GM13976 (cell line): ENCODE measurements at places on chromosomes 3 and 15.

GRCh38 chr3:11001020-11001657 lies 8.6 kb downstream of the SLC6A1 start:
- no peak for DNase-seq

GRCh38 chr3:152197937-152198336 lies 70.8 kb upstream of the MBNL1 start:
- DNase-seq = no peak

DNA sequence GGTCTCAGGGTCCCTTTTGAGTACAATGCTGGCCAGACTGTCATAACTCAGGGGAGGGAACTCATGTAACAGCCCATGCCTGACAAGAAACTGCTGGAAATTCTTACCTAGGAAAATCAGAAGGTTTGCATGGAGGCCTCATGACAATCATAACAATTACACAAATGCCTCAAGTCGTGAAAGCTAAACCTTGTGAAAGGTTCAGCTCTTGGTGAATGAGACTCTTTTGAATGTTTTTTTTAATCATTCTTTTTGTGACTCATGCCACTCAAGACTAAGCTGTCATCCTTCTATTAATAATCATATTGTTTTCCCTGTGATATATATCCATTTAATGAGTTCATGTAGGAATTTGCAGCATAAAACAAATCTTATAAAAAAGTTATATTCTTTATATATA lies 61.4 kb upstream of the LEKR1 start:
- no peak for DNase-seq

GRCh38 chr15:74397239-74398068 lies 30.0 kb upstream of the CYP11A1 start:
- no peak for DNase-seq

- no peak for DNase-seq
Observed at GRCh38 chr3:40366203-40367162, 20.5 kb upstream of the ENTPD3 start.

- DNase-seq = no peak
Observed at GRCh38 chr3:52188556-52188955, 9.4 kb upstream of the ALAS1 start.

- no peak for DNase-seq
Observed at GRCh38 chr15:57598346-57598745, 6.6 kb downstream of the MYZAP start.

GRCh38 chr3:189786479-189787064 lies 155.4 kb downstream of the TP63 start:
- DNase-seq = no peak

DNA sequence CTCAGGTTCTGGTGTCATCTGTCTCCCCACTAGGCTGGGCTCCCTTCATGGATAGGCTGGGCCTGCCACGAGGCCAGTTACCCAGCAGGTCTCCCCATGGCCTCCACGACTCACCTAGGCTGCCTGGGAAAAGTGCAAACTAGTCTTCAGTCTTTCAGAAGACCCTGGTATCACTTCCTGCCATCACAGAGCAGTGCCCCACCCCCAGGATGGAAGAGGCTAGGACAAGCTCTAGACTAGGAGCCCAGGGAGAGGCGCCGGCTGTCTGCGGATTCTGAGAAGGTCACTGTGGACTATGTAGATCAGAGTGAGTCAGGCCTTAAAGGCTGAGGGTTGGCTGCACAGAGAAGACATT lies 63.7 kb downstream of the CORO2B start:
- no peak for DNase-seq

DNA sequence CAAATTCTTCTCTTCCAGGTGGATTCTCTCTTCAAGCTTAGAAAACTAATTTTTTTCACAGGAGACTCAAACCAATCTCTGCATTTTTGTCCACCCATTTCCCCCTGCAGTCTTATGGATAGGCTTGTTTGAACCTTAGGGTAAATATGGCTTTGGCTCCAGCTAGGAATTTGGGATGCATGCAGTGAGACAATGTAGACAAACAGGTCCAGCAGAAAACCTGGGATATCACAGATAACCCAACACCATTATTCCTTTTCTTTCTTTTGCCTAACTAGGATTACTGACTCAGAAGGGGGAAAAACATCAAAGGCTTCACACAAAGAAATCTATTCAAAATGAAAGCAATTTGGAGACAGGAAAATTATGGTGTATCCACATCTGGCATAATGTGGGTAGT lies 11.2 kb upstream of the SEMA5B start:
- DNase-seq = no peak

GRCh38 chr15:66877477-66878271 lies 175.6 kb downstream of the SMAD6 start:
- DNase-seq = no peak

- no peak for DNase-seq
Observed at GRCh38 chr3:186440891-186441290, 78.9 kb upstream of the DGKG start.

- DNase-seq = no peak
Observed at GRCh38 chr15:62906627-62907026, 135.9 kb upstream of the TPM1 start.

DNA sequence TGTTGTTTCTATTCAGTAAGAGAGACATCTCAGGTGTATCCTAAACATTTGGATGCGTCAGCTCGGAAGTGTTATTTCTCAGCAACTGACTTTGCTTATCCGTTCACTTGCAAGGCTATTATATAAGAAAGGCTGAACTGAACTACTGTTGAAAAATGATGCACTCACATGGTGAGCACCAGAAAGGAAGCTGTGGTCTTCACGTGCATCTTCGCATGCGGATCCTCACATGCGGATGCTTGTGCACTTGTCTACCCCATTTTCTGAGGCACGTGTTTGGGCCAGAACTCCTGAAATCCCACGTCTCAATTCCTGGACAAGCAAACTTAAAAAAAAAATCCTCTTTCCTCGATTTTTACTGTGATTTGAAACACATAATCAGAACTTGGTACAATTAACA lies 63.2 kb downstream of the PDZRN3 start:
- no peak for DNase-seq

DNA sequence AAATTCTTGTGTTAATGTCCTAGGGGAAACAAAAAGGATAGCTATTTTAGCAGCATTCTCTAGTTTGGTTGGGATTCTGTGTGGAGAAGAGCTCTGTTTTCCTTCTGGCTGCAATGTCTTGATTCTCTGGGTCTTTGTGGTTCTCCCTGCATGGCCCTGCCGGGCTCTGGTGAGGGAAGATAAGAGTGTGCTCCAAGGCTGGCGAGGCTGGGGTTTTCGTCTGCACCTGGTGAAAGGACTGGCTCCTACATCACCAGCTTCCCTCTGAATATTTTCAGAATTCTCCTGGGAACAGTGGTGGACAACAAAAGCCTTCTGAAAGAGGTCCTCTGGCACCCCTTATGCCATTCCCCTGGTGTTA lies 38.1 kb upstream of the SFMBT1 start:
- no peak for DNase-seq

DNA sequence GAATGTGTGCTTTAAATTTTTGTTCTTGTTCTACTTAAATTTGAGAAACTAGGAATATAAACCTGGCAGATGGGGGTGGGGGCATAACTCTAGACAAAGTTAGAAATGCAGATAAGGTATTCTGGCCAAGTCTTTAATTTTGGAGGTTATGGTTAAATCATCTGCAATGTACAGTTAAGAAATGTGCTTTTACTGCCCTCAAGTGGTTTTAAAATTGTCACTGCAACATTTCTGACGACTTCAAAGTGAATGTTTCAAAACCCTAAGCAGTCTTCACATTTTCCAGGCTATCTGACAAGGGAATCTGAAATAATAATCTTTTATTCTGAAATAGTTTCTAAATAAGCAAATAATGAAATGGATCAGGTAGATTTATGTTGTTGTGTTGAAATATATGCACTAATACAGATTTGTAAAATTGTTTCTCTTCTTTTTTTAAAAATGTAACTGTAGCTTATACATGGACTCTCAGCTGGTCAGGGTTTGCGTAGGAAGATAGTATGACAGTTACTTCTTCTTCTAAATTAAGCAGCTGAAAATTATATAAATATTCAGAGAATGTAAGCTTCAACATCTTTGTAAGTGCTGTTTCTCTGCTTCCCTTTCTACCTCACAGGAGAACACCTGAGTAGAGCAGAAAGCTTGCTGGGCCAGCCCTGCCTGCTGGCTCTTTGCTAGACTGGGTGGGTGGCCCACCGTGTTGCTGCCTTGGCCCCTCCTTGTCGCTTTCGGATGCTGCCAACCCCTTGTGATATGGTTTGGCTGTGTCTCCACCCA lies 45.0 kb downstream of the SUCNR1 start:
- peak; percentile 62 for DNase-seq

GRCh38 chr3:189941125-189941524 lies 179.6 kb downstream of the P3H2 start:
- no peak for DNase-seq

DNA sequence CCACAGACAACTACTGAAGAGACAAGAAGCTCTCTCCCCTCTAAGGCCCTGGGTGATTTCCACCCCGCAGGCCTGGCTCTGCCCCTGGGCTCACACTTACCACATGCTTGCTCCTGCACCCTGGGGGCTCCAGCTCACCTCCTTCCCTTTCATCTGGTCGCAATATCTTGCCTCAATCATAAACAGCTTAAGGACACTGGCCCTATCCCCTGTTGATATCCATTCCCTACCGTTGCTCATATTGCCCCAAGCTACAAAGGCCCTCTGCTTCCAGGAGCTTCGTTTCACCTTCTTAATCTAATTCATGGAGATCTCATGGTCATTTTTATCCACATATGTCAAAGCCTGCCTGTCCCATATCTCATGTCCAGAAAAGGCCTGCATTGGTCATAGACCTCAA lies 46.0 kb upstream of the TSEN2 start:
- no peak for DNase-seq

DNA sequence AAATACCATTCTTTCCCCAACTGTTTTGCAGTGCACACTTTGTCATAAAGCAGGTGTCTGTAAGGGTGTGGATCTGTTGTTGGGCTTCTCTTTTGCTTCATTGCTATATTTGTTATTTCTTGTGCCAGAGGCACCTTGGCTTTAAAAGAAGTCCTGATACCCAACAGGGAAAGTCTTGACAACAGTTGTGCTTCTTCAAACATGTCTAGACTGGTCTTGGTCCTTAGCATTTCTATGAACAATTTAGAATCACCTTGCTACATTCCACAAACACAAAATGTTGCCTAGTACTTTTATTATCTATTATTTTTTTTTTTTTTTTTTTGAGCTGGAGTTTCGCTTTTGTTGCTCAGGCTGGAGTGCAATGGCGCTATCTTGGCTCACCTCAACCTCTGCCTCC lies 233.7 kb downstream of the SLCO3A1 start:
- DNase-seq = no peak

- DNase-seq = no peak
Observed at GRCh38 chr3:142732066-142732465, 8.2 kb downstream of the TRPC1 start.

DNA sequence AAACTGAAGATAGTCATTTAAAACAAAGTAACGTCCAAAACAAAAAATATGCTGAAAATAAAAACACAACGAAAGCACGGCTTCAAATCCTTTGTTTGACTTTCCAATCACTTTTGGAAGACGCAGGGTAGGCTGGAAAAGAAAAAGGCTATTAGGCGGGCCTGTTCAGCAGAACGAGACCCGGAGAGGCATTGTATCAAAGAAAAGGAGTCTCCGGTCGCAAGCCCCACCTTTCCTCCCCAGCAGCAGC lies 691 bp downstream of the SENP7 start:
- no peak for DNase-seq

DNA sequence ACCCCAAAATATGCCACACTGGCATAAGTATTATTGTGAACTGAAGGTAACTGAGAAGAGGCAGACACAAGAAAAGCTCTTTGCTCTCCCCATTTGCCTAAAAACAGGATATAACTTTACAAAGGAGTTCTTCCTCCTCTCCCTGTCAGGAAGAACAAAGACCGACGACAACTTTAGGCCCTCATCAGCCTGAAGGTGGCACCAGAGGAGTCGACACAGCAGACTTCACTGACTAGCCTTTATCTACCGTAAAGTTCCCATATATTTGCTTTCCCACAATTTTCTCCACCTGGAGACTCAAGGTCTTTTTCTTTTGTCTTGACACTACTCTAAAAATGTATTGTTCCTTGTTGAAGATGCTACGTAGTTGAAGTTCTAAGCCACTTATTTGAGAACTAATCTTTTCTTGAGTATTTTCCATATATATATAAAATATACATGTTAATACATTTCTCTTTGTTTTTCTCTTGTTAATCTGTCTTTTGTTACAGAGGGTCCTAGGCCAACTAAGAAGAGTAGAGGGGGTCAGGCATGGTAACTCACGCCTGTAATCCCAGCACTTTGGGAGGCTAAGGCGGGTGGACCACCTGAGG lies 16.2 kb upstream of the XIRP1 start:
- peak; percentile 53 for DNase-seq

DNA sequence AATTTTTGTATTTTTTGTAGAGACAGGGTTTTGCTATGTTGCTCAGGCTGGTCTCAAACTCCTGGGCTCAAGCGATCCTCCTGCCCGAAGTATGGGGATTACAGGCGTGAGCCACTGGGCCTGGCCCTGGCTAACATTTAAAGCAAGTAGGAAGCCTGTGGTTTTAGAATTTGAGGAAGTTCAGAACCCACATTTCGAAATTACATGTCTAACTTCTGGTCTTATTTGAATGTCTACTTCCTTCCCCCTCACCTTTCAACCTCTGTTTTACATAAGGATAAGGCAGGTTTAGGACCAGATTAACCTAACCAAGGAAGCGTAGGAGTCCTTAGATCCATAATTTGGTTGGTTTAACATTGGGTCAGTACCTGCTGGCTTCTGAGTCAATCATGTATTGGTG lies 120.5 kb upstream of the PROK2 start:
- DNase-seq = peak; percentile 52

DNA sequence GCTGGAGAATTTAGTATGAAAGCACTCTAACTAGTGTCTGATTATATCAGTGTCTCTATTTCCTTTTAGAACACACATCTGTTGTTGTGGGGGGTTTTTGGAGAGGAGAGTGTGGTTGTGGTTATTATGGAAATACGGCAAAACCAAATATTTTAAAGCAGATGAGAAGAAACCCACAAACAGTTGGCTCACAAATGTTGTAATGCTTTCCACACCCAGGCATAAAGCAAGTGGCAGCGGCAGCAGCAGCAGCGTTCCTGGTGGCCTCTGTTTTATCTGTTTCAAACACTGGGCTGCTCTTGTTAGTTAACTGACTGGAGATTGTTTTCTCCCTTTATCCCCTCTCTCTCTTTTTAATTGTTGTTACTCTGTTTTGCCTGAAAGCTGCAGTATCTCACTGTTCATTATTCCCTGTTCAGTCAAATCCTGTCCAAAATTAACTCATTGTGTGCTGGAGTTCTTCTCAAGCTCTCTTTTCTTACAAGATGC lies 1045.5 kb upstream of the NR2F2 start:
- DNase-seq = no peak
